ENCODE measurements at places on chromosomes 2 and 18. TPM values are rescaled to one million over a fixed set of nuclear protein-coding genes. Genes with fewer than 3 reads are reported as not detected.

GRCh38 chr2:238915596-238915995, 67.7 kb downstream of the TWIST2 start:
- DNase-seq, result no peak

DNA sequence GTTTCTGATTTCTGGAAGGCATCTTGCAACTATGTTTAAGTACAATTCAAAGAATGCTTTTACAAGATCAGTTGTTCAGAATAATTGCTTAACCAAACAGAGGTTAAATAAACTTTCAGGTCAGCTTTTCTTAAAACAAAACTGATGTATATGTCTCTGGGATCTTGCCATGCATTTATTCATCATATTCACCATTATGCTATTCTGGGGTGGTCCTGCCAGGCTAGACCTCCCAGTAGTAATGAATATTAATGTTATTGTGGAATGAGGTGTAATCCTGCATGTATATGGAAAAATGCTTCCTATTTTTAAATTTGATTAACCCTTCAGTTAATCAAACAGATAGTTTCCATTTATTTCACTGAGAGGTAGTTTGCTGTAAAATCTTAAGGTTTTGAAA, 129.3 kb upstream of the RGPD4 start:
- no peak for DNase-seq

DNA sequence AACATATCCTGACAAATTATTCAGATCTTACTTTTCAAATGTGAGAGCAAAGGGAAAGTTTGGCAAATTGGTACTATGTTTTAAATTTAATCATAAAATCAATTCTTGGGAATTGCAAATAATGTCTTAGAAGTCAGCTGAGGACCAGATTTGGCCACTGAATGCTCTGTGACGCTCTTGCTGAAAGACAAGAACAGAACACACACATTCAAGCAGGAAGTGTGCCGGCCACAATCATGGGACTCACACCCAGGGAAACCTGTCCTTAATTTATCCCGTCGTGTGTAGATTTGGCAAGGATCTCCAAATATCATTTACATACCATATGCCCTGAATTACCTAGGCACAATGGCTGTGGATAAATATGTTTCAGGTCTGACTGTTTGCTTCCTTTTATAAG, 253.1 kb downstream of the TCF4 start:
- no peak for DNase-seq

- no peak for DNase-seq
Measured at GRCh38 chr2:38654528-38655381, 11.2 kb upstream of the GALM start.

GRCh38 chr2:2838548-2838845, 507.4 kb upstream of the MYT1L start:
- no peak for DNase-seq

DNA sequence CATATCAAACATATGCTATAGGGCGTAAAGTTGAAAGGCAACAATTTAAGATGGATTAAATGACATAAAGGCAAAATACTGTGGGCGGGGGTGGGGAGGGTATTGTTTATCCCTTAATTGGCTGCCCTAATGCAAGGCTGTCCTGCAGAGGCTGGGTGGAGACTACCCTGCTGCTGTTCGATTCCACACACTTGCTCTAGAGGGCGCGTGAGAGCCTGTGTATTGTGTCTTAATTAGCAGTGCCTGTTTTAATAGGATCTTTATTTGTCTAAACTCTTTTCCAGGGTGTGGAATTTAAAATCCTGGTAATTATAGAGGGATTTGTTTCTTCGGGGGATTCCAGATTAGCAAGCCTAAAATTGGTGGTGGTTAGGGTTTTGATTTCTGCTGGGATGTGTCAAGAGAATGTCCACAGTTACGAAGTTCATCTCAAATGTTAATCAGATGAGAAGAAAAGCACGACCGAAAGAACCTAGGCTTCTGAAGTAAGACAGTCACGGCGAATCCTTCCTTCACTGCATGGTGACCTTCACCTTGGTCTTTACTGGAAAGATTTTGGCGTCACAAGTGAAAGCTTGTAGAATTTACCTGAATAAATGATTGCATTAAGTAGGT, 103.5 kb upstream of the MAP3K20 start:
- peak; percentile 67 for DNase-seq

GRCh38 chr2:241033336-241033987, 35.0 kb downstream of the SNED1 start:
- no peak for DNase-seq

DNA sequence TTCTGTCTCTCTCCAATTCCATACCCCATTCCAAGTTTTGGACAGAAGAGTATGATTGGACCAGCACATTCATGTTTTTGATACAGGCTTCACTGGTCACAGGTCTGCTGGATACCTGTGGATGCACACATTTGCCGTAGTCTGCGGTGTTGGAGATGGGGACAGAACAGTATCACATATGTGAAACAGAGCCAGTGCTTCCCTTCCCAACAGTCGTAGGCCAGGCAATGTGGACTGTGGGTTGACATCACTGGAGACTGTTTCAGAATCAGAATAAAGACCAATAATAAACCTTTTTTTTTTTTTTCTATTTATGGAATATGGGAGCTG, 18.7 kb downstream of the ACSL3 start:
- no peak for DNase-seq

DNA sequence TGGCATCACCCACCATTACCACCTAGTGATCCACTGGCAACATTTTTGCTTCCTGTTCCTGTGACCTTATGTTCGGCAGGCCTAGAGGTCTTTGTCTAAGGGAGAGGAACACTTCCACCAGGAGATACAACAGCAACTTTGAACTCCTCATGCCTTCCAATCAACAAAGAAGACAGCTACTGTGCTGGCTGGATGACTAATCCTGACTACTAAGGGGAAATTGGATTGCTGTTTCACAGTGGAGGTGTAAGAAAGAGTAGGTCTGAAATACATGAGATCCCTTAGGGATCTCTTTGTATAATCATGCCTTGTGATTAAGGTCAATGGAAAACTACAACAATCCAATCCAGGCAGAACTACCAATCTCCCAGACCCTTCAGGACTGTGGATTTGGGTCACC, 45.2 kb downstream of the EIF2AK3 start:
- DNase-seq, result no peak

DNA sequence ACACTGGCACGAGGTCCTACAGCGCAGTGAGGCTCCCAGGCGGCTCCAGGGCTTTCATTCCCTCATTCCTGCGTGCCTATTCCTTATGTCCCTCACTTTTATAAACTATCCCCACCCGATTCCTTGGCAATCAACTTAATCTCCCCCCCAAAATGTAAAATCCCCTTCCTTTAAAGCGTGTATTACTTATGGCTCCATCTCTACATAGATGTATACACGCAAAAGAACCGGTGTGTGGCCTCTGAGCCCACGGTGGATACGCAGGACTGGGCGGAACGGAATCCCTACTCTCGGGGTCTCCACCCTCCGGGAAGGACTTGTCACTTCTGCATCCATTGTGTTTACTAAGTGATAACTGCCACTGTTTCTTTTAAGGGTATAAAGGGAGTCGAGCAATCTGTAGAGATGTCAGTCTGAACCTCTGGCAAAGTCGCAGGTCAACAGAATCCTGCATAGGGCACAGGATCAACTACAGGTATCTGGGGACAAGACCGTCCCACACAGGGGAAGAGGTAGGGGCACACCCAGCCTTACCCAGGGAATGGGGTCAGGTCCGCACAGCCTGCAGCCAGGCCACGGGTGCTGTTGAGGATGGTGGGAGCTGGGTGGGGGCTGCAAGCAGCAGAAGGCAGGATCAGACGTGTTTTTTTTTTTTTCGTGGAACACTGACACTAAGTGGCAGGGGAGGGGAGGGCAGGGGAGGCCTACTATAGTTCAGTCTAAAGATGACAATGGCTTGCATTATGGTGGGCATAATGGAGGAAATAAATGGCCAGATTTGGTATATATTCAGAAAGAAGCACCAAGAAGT, 42.1 kb downstream of the HDLBP start:
- no peak for DNase-seq

GRCh38 chr2:43273529-43273928, 47.1 kb upstream of the ZFP36L2 start:
- DNase-seq, result no peak

DNA sequence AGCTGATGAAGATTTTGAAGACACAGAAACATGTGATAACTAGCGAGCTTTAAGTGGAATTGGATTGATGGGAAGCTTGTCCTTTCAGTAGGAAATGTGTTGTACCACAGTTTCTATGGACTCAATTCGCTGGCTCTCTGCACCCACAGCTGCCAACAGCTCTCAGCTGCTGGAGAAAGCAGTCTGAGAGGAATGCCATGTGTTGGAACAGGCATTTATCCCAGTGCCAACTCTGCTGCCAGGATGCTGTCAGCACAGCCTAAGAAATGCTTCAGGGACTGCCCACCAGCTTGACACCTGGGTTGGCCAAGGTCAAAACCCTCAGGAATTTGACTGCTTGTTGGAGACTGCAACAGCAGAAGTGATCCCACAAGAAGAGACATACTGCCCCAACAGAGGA, 193.0 kb upstream of the THSD7B start:
- DNase-seq, result no peak

DNA sequence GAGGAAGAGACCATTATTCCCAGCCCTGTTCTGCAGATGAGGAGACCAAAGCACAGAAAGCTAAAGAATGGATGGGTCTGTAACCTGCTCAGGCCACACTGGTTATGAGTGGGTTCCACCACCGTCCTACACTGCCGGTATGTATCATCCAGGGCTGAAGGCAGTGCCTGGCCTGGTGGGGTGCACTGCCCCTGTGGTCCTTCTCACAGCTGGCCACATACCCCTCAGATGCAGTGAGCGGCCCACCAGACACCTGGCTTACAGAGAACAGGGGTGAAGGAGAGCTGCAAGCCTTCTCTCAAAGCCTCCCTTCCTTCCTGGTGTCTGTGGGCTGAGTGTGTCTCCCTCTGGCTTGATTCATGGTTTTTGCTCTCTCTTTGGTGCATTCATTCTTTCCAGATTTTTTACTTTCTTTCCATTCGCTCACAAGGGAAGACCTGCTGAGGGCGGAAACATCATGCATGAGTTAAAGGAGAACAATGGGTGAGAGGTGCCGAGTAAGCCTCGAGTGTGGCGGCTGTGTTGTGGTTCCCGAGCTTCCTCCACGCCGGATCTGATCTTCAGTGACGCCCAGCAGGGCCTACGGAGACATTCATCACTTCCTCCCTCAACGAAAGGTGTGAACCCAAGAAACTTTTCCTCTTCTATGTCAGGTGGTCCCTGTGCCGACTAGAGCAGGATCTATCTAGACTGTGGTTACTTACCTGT, 62.1 kb upstream of the REL start:
- no peak for DNase-seq

DNA sequence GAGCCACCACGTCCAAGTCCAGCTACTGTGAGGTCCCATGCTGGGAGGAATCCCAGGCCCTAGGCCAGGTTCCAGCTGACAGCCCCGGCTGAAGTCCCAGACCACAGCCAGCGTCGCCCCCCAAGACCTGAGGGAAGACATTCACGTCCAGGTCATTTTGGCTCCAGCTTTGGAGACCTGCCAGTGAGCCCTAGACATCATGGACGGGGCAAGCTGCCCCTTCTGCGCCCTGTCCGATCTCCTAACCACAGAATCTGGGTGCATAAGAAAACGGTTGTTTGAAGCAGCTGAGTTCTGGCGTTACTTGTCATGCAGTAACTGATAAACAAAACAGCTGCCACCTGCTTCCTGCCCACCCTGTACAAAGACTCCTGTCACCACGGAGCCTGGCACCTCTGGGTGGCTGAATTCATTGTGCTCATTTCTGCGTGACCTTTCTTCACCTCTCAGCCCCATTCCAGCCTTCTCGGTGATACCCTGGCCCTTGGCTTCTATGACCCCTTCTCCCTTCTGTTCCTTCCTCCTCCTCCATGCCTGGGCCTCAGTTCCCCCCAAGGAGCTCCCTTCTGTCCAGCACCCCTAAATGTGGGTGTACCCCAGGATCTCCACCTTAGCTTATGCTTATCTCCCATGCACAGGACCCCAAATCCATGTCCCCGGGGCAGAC, 72.6 kb upstream of the SMAD7 start:
- DNase-seq, result no peak

- DNase-seq, result peak; percentile 27
Measured at GRCh38 chr2:176188774-176189680, 559 bp downstream of the HOXD1 start.

DNA sequence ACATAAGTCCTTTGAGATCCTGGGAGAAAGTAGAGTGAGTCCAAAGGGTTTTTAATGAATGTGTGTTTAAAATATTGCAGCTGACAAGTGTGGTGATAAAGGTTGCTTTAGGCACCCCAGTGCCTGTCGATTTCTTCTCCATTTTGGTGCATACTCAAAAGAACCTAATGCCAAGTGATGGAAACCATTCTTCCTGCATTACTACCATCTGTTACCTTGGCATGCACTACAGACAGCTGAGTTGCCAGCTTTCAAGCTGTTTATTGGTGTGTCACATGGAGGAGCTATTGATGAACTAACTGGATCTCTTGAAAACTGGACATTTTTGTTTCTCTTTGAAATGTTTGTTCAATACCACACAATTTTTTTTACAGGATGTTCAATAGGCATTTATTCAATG, 350.0 kb downstream of the AKAIN1 start:
- DNase-seq, result no peak

DNA sequence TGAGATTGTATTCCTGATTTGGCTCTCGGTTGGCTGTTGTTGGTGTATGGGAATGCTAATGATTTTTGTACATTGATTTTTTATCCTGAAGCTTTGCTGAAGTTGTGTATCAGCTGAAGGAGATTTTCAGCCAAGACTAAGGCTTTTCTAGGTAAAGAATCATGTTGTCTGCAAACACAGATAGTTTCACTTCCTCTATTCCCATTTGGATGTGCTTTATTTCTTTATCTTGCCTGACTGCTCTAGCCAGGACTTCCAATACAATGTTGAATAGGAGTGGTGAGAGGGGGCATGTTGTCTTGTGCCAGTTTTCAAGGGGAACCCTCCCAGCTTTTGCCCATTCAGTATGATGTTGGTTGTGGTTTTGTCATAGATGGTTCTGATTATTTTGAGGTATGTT, 90.4 kb downstream of the CYP26B1 start:
- DNase-seq, result no peak

DNA sequence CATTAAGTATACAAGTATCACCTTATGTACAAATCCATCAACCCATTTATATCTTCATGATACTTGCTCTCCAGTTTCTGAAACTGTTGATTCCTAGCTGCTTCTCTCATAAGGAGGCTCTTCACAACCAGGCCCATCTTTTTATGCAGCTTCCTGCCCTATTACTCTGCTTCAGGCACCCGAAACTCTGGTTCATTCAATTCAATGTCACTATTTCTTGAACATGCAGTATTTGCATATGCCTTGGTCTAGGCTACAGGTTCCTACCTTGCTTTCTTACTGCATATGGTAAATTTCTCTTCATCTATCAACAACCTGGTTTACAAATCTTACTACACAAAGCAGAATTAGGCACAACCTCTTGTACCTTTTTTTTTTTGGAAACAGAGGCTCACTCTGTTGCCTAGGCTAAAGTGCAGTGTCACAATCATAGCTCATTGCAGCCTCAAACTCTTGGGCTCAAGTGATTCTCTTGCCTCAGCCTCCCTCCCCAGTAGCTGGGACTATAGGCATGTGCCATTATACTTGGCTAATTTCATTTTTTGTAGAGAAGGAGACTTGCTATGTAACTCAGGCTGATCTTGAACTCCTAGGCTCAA, 2.7 kb upstream of the CDKL4 start:
- DNase-seq, result no peak

Gene FAM136A
- total RNA-seq, result 17.3 TPM

Gene MOCOS
- total RNA-seq, result 1.3 TPM

Gene KANSL1L
- total RNA-seq, result 26.4 TPM

Gene ANO7
- 2.6 TPM for total RNA-seq

Gene RSAD2
- not detected for total RNA-seq
